ENCODE measurements at places on chromosomes 3 and 15.

DNA sequence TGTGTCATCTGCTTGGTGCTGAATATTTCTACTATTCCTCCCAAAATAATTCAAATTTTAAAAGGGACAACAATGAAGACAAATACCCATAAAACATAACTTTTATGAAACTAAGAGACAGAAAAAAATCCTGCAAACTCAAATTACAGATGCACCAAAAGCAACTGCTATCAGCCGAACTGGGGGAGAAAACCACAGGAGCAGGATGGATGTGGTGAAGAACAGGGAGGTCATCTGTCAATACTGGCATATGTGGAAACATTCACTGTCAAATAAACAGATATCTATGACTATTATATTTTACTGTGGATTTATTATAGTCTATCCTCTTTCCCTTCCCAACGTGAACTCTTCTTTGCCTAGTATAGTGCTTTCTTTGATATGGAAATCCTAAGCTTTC, 53.3 kb upstream of the CPOX start:
- DNase-seq, result no peak

DNA sequence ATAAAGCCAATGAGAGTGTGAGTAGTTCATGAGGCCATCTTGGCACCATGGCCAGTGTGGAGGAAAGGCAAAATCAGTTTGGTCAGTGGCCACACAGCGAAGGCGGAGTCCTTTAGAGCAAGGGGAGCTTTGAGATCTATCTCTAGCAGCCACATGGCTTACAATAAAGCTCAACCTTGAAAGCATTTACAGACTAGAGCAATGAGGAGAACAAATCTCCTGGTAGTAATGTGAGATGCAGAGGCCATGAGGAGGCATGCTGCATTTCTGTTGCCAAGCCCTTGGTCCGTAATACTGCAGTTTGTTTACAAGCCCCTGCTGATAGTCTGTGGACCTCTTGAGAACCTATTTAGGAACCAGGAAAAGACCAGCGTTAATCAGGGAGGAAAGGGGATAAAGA, 381.5 kb upstream of the C2CD4B start:
- DNase-seq, result no peak

DNA sequence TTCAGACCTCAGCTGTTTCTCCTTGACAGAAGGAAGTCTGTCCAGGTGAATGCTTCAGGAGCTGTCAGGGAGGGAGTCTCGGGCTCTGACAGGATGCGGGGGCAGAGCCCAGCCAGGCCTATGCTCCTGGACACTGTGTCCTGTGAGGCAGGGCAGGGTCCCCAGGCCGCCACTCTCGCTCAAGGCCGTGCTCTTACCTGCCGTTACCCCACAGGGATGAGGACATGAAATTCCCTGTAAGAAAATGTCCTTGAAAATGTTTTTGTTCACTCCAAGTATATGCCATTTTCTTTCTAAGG, 63.9 kb downstream of the BOC start:
- DNase-seq, result no peak

GRCh38 chr15:70033529-70034140, 64.1 kb downstream of the TLE3 start:
- peak; percentile 42 for DNase-seq

GRCh38 chr15:38682861-38683260, 118.2 kb upstream of the RASGRP1 start:
- DNase-seq, result no peak

GRCh38 chr3:30501526-30501925, 104.9 kb upstream of the TGFBR2 start:
- DNase-seq, result no peak

DNA sequence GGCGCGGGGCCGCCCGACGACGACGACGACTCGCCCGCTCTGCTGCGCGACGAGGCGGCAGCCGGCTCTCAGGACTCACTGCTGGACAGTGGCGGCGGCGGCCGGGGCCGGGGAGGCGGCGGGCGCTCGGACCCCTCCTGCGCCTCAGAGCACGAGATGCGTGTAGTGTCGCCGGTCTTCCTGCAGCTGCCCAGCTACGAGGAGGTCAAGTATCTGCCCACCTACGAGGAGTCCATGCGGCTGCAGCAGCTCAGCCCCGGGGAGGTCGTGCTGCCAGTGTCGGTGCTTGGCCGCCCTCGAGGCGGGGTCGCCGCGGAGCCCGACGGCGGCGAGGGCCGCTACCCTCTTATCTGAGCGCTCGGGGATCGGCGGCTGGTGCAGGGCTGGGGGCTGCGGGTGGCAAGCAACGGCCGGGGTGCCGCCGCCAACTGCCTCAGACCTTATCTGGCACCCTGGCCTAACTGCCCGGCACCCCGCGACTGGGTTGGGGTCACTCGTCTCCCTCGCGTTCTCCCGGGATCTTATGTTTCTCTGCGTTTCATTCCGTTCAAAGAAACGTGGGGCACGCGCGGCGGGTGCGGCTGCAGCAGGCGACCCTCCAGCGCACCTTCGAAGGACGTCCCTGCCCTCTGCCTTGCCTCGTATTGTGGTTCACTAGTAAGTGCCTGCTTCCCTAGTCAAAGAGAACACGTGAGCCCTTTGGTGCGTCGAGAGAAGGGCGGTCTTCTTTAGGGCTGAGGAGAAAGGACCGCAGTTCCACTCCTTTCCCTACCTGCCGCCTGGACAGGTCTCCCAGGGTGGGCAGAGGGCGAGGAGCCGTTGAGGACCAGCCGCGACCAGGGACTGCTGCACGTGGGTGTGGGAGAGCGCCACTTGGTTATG, 1.0 kb downstream of the C3orf80 start:
- DNase-seq, result peak; percentile 38

GRCh38 chr15:84151205-84151931, 84.2 kb upstream of the GOLGA6L4 start:
- DNase-seq, result no peak

DNA sequence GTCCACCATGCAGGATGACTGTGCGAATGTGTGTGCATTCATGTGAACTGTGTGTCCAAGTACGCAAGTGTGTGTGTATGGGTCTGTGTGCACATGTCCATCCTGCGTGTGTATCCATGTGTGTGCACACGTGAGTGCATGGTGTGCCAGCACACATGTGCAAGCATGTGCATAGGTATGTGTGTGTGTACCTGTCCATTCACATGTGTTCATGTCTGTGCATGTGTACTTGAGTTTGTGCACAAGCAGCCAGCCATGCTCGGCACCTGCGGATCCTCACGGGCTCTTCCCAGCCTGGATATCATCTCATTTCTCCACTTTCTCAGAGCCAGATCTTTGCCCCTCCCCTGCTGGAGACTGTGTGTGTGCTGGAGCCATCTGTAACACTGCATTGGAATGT, 18.7 kb upstream of the PLXNA1 start:
- no peak for DNase-seq

DNA sequence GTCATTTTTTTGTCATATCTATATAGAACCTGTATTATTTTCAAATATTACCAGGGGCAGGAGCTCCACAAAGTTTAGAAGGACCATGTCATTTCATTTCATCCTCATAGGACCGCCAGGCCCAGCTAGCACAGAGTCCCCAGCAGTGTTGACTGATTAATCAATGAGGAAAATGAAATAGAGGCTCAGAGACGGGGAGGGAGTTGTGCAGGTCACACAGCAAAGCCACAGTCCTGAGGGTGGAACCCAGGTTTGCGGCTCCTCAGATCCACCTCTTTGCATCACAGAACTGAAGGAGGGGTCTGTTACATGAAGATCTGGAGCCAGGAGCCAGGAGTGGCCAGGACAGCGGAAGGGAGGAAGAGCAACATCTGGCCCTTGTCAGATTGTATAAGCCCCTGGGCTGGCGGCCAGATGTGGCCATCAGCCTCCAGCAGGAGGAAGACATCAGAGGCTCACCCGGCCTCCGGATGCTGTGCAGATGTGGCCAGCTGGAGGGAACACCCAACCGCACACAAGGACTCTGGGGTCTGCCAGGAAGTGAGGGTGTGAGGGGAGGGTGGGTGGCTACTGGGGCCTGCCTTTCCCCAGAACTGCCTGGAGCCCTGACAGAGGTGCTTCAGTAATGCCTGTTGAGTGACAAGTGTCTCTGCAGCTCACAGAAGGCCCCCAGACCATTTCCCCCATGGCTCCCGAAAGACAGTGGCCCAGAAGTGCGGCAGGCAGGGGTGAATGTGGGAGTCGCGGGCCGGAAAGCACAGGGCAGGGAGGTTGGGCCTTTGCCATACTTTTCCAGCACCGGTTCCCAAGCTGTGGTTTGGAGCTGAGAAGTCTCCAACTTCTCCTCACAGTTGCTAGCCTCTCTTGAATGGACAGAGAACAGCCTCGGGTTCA, 21.3 kb downstream of the EFCC1 start:
- DNase-seq, result no peak

GRCh38 chr15:45611305-45611704, 23.5 kb upstream of the SQOR start:
- DNase-seq, result peak; percentile 64

- DNase-seq, result peak; percentile 22
Measured at GRCh38 chr15:44038755-44039191, 156.3 kb downstream of the FRMD5 start.

DNA sequence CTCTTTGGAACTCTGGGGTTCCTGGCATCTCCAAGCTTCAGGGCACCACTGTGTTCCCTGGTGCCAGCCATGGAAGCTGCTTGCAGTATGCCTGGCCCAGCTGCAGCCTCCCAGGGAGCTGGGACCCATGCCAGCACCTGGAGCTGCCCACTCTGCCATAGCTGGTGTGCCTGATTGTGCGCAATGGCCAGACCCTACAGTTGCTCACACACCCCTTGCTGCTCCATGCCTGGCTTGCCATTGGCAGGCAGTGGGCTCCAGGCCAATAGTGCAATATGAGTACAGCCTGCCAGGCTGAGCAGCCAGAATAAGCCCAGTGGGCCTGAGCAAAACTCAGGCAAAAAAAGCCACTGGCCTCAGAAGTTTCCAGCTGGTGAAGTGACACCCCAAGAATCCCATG, 43.8 kb upstream of the LRRFIP2 start:
- DNase-seq, result no peak

- no peak for DNase-seq
Measured at GRCh38 chr3:195705081-195705991, 15.4 kb upstream of the MUC20 start.

DNA sequence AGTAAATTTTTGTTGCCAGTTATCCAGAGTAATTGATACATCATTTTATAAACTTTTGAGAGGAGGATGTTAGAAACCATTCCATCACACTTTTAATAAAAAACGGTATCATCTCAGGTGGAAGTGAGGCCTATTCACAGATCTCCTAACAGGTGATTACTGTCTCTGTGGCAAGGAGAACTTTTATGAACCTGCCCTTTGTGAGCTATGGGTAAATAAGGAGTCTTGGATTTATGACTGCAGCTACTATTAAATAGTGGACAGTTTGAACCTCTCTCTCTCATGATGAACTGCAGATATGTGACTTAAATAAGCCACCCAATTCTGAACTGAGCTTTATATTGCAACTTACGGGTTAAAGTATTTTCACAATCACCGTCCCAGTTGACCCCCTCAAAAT, 45.7 kb downstream of the ZFAND6 start:
- no peak for DNase-seq

- DNase-seq, result peak; percentile 73
Measured at GRCh38 chr3:42055291-42055690, 35.9 kb upstream of the TRAK1 start.

DNA sequence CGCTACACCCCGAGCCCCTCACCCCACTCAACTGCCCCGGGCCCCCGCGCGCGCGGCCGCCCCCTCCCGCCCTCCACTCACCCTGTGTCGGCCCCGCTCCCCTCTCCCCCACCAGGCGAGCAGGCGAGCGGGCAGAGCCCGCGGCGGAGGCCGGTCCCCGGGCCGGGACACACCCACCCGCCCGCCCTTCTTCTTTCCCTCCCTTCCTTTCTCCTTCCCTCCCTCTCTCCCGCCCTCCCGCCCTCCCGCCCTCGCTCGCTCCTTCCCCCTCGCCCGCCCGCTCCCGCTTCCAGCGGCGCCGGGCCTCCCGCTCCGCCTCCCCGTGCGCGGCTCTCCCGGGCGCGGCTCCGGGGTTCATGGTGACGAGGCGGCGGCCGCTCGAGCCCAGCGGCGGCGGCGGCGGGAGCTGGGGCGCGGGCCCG, at the start of gene CTDSPL:
Gene CTDSPL (plus strand): TSS at position 261 of the 422 bp plus-strand sequence. CDS start 320 bp downstream, outside the sequence.
- peak; percentile 83 for DNase-seq

DNA sequence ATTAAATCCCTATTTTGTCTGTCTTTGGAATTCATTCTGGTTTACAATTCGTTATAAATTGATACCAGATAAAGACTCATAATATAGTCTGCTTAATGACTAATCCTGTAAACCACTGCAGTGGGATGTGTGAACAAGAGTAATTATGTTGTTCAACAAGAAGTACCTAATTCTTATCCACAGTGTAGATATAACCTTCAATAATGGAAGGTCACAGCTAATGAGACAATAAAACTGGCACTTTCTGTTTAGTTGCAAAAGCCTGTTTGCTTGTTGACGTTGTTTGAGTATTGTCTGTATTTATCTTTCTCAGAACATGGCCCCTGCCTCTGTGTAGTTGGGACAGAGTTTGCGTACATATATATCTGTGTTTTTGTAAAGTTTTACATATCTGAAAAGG, 26.7 kb downstream of the PIAS1 start:
- DNase-seq, result no peak

GRCh38 chr15:38220606-38221273, 31.9 kb upstream of the SPRED1 start:
- no peak for DNase-seq

DNA sequence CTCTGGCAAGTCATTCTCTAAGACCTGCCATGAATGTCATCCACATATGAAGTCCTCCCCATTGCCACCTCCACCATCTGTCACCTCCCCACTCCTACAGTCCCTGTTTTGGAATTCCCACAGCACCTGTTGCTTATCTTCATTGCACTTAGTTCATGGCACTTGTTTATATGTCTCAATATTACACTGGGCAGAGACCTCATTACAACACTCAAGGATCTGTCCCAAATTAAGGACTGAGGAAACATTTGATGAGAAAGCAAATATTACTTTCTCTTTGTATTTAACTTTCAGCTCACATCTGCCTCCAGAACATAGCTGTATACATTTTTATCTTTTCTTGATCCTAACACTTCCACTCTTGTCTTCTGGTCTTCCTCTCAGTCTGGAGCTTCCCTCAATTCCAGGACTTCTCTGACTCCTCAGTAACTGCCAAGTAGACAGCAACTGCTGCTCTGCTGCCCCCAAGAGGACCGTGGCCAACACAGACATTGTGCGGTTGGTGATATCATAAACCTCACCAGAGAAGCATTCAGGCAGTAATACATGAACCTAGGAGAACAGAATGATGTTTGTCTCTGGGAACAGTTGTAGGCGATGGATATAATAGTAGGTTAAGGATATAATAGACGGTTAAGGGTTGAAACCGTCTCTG, 45.0 kb upstream of the FGF12 start:
- DNase-seq, result peak; percentile 31

DNA sequence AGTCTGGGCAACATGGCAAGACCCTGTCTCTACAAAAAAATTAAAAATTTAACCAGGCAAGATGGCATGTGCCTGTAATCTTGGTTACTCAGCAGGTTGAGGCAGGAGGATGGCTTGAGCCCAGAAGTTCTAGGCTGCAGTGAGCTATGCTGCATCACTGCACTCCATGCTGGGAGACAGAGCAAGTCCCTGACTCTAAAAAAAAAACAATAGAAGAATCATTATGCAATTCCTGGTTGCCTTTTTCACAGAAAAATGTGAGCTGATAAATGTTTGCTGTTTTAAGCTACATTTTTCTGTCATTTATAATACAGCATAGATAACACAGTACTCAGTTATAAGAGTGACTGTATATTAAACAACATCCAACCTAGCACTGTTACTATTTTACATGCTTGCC, 148.8 kb downstream of the SCAPER start:
- peak; percentile 19 for DNase-seq

Data from adipocyte (in vitro differentiated cells).